Fibroblast of skin of right biceps (primary cell): ENCODE measurements at places on chromosomes 5 and 9.

DNA sequence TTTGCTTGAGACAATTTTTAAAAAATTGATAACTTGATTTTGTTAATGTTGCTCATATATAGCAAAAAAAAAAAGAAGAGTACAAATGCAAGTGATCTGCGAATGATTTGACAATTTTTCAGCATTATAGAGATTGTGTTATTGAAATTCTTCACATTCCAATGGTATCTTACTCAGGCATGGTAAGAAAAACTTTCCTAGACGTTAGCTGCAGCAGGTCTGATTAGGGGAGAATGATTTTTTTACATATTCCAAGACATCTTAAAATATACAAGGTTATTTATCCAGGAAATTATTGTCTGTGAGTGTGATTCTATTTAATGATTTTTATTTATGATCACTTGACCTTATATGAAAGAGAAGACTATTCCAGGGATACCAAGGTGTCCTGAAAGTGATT lies 361.9 kb downstream of the MAT2B start:
- DNase-seq: peak; percentile 54

DNA sequence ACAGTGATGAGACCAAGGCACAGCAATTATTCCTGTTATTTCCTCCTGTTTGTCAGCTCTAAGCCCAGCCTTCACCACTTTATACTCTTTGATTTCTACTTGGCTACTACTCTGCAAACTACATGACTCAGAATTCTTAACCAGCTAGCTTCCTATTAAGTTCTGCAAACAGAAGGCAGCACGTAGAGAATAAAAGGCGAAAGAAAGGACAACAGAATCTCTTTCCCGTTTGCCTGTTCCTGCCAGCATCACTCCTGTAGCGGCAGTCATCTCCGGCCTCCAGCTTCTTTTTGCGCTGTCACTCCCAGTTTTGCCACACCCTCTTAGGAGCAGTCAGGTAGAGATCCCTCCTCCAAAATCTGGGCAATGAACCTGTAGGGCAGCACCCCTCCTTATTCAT lies 29.9 kb downstream of the DPYSL3 start:
- peak; percentile 72 for DNase-seq

- no peak for DNase-seq
These were observed 40.0 kb downstream of the DAPK1 start for GRCh38 chr9:87537625-87538024.

DNA sequence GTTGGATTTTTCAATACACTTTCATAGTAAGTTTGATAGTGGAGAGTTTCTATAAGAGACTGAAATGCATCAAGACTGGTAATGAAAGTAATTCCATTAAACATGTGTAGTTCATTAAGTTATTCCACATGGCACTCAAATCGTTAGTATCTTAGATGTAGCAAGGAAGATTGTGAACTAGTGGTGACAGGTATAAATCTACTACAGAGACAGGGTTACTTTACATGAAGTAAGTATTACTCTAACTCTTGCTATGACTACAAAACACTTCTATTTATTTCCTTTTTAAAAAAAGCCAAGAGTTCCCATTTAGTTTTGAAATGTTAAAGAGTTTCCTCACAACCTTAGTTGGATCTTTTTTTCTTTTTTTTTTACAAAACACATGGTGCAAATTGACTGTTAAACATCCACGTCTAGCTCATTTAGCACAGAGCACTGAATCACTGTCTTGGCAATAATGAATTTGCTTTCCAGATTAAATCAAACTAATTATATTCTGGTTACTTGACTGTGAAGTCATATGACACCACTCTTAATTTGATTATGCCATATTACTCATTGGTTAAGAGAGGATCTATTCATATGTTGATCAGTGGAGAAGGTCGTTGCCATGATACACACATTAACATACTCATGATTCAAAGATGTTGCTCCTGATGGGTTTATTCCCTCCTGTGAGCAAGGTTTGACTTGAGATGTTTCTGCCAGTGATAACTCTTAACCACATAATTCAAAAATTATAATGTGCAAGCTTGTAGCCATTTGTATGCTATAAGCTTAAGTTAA lies 644.8 kb downstream of the EFNA5 start:
- peak; percentile 14 for DNase-seq

DNA sequence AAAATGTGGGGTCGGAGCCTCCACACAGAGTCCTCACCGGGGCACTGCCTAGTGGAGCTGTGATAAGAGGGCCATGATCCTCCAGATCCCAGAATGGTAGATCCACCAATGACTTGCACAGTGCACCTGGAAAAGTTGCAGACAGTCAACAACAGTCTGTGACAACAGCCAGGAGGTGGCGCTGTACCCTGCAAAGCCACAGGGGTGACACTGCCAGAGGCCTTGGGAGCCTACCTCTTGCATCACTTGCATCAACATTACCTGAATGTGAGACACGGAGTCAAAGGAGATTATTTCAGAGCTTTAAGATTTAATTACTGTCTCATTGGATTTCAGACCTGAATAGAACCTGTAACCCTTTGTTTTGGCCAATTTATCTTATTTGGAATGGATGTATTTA lies 614.1 kb upstream of the CDH9 start:
- no peak for DNase-seq

- DNase-seq: no peak
These were observed 12.1 kb upstream of the ISOC1 start for GRCh38 chr5:129082225-129083136.

DNA sequence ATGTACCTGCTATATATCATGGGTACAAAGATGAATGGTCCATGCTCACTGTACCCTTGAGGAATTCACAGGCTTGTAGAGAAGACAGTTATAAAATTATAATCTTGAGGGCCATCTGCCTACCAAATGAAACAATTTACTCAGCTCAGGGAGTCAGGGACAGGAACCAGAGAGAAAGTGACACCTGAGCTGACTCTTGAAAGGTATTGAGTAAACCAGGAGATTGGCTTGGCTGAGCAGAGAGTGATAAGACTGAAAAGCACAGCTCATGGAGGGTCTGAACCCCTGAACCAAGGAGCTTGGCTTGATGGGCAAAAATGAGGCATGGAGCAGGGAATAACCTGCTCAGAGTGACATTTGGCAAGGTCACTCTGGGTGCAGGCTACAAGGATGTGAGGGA lies 147.3 kb downstream of the FAM114A2 start:
- no peak for DNase-seq

DNA sequence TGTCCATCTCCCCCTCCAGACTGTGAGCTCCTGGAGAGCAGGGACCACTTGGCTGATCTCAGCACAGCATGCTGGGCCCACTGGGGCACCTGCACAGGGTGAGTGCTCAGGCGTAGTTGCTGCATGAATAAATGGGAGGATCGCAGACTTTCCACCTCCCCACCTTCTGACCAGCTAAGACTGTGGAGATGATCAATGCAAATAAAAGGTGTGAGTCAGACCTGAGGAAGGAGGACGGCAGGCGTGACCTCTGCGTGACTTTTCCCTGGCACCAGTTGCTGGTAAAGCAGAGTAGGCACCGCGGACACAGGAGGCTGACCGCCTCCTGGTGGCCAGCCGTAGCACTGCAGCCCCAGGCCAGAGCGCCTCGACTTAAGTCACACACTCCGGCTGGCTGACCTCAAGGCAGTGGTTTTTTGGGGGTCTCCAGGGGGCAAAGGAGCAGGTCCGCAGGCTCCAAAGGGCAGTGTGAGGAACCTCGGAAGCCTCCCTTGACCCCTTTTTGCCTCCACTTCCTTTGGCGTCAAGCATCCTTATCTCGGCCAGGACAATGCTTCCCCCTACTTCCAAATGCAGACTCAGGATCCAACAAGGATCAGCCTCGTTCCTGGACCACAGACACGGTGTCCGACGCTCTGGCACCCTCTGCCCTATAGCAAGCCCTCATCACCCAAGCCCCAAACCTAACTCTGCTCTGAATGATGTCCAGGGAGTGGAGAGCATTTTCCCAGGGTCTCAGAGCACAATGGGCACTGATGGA lies 12.7 kb upstream of the TDRD7 start:
- peak; percentile 59 for DNase-seq

GRCh38 chr5:133643365-133643764 lies 31.0 kb upstream of the FSTL4 start:
- no peak for DNase-seq

- DNase-seq: no peak
These were observed 388.9 kb upstream of the CDH10 start for GRCh38 chr5:25033658-25034057.

- DNase-seq: no peak
These were observed 5.8 kb downstream of the C5orf22 start for GRCh38 chr5:31537851-31538250.

- DNase-seq: no peak
These were observed 170.3 kb upstream of the FTMT start for GRCh38 chr5:121681229-121681855.
